Cortex of kidney (tissue), 1 donor: ENCODE measurements at places on chromosomes 4 and X.

- no peak for DNase-seq
Observed at GRCh38 chr4:53306729-53307128, 59.1 kb downstream of the SCFD2 start.

DNA sequence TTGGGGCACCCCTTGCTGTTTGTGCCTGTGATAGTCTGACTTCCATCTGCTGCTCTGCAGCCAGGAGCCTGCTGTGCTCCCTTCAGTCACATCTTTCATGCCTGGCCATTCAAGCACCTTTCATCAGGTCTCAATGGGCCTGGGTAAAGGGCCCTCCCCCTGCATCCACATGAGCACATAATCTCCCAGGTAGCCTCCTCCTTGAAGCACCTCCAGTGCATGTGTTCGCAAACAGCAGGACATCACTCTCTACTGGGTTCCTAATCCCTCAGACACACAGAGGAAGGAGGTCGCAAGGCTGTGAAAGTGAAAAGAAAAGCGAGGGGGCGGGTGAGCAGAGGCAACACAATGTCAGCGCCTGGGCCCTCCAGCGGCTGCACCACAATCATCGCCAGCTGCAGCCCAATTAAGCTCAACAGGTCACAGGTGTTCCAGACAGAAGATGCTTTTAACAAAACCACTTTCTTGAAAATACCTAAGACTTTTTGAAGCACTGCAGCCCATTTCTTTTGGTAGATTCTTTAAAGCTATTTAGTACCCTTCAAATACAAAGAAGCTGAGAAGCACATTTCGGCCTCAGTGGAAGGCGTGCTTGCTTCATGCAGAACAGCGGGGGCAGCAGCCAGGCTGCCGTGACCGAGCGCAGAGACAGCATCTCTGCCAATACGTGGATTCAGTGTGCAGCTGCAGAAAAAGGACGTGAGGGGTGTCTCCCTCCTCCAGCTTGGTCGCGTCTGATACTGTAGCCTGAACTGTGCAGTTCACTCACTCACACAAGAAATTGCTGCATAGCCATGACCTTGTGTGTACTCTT, 92.2 kb upstream of the SPRY1 start:
- DNase-seq = no peak

GRCh38 chr4:118340109-118340508, 12.7 kb downstream of the PRSS12 start:
- no peak for DNase-seq

GRCh38 chr4:165971933-165972332, 98.9 kb downstream of the TLL1 start:
- no peak for DNase-seq

- DNase-seq = no peak
Observed at GRCh38 chr4:37793562-37793961, 32.9 kb upstream of the PGM2 start.

DNA sequence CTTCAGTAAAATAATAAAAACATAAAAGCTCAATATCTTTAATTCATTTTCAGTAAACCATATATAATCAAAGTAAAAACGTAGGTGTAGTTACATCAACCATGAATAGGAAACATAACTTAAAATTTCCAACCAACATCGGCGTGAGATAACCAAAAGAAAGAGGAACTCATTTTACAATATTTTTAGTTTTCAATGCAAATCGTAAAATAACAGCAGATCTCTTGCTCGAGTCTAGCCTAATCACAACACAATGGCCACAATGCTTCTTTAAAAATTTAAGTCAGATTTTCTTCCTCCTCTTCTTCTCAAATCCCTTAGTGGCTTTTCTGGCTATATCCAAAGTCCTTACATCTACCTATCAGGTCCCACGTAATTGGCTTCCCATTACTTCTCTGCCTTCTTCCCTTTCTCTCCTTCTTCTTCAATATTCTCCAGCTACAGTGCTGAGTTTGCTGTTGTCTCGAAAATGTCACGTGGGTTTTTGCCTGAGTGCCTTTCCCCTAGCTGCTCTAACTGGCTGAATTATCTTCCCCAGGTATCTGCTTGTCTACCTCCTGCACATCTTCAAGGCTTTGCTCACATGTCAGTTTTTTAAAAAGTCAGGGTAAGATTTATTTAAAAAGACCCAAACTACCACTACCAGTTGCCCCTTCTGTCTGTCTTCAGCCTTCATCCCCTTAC, 90.9 kb upstream of the BANK1 start:
- no peak for DNase-seq

DNA sequence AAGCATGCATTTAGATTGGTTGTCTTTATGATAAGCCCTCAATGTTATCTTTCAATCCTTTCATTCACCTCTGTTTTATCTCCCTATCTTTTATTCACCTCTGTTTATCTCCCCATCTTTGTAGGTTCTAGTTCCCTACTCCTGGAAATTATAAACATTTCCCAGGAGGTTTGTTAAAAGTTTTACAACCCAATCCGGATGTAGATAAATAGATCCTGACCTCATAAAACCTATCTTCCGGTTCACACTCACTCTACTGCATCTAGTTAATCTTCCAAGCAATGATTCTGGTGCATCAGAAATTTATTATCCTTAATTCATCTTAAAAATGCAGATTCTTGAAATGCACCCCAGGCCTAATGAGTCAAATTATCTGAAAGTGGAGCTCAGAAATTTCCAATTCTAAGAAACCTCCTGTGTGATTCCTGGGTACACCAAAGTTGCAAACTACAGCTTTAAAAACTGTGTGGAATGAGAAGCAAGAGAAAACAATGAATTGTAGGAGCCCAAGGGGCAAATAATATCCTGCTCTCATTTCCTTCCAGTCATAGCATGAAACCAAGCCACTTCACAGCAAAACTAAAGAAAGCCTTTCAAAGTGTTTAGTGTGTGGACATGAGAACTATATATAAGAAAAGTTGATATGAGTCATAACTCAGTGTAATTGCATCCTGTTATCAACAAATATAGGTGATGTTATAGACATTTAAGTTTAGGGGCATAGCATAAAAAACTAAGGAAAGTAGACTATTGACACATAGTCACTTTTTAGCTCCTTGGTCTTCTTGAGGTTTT, 51.1 kb upstream of the UGT8 start:
- DNase-seq = no peak

DNA sequence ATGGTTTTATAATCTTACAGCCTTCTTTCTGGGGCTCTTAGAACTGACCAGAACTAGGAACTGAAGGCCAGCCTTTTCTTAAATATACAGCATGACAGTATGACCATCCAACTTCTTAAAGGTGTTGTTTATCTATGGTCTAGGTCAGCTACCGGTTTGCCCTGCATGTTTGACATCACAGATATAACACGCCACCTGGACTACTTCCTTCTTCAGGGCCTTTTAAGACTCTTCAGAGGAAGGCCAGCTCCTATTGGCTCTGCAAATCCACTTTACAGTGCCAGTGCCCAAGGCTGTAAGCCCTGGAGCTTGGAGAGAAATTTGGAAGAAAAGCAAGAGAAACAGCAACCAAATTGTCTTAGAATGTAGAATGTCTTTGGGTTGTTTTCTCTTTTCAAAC, 185.5 kb downstream of the MGST2 start:
- DNase-seq = no peak

GRCh38 chr4:165553221-165553810, 174.5 kb downstream of the CPE start:
- no peak for DNase-seq

GRCh38 chr4:152115794-152116193, 355.0 kb upstream of the GATB start:
- DNase-seq = no peak

DNA sequence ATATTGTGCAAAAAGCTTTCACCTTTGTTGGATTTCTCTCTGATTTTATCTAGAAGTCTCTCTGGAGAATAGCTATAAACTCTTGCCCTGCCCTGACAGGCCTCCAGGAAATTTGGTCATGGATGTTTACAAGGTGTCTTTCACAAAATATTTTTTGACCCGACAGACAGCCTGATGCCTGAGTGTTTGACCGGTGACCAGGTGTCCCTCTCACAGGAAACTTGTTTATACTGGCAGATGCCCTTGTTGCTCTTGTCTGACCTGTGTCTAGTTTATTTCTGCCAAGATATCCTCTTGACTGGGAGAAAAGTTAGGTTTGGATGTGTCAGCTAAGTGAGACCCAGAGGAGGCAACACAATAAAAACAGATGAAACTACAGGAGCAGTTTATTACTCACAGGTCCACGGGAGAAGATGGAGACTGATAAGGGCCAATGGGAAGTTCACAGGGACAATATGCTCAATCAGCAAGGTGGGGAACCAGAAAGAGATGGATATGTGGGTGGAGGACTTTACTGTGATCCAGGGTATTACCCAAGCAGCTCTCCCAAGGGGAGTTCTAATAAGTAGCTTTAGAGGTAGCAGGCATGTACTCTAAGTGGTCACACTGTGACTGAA, 243.3 kb downstream of the ARAP2 start:
- no peak for DNase-seq

DNA sequence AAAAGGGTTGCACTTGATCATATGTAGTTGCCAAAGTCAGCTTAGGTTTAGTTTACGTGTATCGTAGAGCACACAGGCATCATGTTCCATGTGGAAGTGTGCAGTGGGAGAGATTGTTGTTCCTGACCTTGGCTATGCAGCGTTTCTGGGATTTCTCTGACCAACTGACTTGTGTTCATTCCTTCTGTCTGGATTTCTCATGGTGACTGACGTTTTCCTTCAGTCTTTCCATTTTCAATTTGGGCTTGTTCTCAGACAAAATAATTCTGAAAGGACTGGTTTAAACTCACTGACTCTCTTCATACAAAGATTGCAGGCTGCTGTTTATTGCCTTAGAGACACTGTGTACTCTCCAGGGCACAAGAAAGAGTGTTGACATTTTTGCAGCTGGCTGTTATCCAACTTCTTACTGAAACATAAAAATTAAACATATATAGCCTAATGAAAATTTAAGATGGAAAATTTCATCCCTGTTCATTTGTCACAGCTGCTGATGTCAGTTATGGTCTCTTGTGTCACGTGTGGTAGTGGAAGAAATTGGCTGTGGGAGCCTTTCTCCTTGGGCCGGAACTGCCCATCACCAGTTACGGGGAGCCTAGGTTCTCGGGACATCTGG, 95.4 kb downstream of the TNIP2 start:
- DNase-seq = no peak

GRCh38 chrX:97267396-97268181, 383.9 kb downstream of the RPA4 start:
- no peak for DNase-seq

- DNase-seq = no peak
Observed at GRCh38 chrX:39073131-39073530, 271.9 kb downstream of the MID1IP1 start.

DNA sequence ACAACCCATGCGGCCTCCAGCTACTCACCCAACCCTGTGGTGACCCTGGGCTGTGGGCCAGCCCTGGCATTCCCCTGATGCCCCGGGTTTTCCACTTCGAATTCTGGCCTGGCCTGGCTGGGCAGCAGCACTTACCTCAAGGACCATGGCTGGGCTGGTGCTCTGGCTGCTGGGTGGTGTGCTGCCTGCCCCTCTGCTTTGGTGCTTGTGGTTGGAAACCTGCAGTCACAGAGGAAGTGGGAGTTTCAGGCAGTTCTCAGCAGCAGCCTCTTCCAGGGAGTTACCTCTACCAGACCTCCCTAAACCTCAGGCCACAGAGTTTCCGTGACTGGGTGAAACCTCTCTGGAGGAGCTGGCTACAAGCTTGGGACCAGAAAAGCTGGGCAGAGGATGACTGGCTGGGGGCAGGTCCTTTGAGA, at the start of gene CXCR3:
Gene CXCR3, minus strand, starts transcription at position 209 of the 419 bp plus-strand sequence. Its CDS starts 62 bp downstream, at position 147.
- no peak for DNase-seq

DNA sequence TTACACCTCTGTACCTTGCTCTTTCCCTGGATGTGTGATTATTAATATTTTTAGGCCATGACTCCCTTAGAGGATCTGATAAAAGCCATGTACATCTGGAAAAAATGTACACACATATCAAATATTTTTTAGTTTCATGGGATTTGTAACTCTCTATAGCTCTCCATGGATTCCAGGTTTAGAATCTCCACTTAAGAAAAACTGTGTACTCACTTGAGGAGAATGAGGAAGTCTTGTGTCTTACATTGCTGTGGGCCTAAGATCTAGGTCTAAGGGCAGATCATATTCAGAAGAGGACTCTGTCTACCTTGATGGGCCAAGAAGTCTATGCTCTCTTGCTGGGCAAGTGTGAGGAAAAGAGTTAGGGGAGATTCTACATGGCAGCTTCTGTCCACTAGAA, 98.0 kb downstream of the RRAGB start:
- DNase-seq = no peak

- no peak for DNase-seq
Observed at GRCh38 chr4:142581881-142582280, 264.2 kb downstream of the INPP4B start.

DNA sequence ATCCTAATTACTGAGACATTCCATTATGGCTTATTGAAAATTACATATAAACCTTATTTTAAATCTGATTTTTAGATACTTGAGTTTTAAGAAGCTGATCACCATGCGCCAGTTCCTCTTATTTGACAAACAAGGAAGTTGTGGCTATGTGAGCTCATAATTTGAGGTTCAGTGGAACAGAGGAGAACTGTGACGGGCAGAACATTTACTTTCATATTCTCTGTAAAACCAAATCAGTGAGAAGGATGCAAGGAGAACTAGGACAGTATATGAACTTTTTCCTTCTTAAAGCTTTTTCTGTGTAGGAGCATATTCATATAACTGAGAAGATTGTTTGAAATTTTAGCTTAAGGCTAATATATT, 25.3 kb downstream of the STIM2 start:
- no peak for DNase-seq

GRCh38 chrX:134727363-134727762, 69.1 kb upstream of the PLAC1 start:
- no peak for DNase-seq

- no peak for DNase-seq
Observed at GRCh38 chrX:50622751-50623150, 152.1 kb upstream of the DGKK start.

GRCh38 chrX:25968920-25969319, 169.2 kb upstream of the MAGEB18 start:
- no peak for DNase-seq

- DNase-seq = no peak
Observed at GRCh38 chrX:115719171-115719570, 158.2 kb downstream of the PLS3 start.

DNA sequence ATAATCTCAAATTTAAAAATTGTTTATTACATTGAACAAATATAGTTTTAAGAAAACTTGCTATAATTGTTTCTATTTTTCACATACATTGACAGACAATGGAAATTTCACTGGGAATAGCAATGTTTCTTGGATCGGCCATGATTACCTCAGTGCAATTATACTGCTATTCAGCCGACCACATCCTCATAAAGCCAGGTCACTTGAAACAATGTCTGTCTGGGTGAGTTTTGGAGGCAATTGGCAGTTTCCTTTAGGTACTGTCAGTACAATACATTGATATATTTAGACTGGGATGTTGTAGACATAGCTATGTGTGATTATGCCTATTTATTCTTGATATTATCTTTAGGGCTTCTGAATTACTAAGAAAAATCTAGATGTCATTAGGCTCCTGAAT, 89.5 kb upstream of the VEGFC start:
- no peak for DNase-seq

- DNase-seq = no peak
Observed at GRCh38 chrX:49106930-49107329, 16.6 kb downstream of the GPKOW start.

GRCh38 chrX:48595929-48596328, 1.4 kb upstream of the WDR13 start:
- no peak for DNase-seq

GRCh38 chrX:72470117-72470516, 102.5 kb downstream of the HDAC8 start:
- DNase-seq = no peak

- DNase-seq = no peak
Observed at GRCh38 chr4:132317923-132318322, 831.2 kb upstream of the PCDH10 start.

GRCh38 chrX:77548751-77549150, 101.6 kb downstream of the FGF16 start:
- DNase-seq = no peak

- no peak for DNase-seq
Observed at GRCh38 chrX:19863212-19863856, 24.1 kb downstream of the SH3KBP1 start.
